Heart left ventricle (tissue), 16 donors: ENCODE measurements at places on chromosomes 16 and 17.
A peak's percentile ranks its signal among the peaks of the same experiment; 100 is the strongest.

DNA sequence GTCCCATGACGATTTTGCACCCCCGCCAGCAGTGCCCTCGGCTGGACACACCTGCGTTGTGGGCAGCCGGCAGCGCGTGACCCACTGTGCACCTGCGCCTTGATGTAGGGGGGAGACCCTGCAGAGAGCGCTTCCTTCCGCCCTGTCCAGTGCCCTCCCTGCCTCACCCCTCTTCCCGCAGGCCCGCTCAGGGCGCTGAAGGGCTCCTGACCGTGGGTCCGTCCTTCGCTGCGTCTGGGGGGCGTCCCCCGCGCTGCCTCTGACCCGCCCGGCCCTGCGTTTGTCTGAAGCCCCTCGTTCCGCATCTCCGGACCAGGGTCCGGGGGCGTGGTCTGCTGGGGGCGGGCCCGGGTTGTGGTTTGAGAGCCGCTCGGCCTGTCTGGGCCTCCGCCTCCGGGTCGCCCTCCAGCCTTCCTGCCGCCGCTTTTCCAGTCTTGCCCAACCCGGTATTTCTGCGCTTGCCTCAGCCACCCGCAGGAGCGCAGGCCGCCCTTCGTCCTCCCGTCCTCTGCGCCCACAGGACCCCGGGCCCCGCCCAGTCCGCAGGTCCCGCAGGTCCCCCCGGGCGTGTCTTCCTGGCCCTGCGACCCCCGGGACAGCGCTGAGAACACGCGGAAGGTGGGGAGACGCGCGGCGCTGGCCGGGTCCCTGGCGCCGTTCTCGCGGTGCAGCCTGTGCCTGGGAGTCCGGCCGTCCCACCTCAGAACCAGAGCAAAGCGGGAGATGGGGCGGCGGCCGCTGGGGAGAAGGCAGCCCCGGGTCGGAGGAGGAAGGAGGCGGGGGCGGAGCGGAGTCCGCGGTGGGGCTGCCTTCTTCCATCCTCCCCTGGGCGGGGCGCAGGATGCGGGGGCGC is 4.0 kb upstream of the IL17C start:
- peak; percentile 58 for DNase-seq

DNA sequence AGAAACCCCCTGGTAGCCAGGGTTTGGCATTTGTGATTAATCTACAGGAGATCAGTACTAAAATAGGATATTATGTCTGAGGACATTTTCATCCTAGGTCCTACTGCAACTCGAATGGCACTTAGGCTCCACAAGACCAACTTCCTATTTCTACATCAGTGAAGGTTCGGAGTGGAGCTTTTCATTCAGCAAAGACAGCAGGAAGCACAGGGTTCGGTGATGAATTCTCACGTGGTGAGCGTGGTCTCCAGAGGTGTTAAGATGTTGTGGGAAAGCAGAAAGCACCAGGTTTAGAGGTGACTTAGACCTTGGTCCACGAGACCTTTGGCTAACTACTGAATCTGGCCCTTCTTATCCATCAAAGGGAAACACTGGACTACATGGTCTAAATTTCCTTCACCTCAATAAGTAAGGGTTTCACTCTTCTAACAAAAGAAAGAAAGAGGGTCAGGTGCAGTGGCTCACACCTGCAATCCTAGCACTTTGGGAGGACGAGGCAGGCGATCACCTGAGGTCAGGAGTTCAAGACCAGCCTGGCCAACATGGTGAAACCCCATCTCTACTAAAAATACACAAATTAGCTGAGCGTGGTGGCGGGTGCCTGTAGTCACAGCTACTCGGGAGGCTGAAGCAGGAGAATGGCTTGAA is 13.9 kb upstream of the HELZ start:
- DNase-seq: no peak

DNA sequence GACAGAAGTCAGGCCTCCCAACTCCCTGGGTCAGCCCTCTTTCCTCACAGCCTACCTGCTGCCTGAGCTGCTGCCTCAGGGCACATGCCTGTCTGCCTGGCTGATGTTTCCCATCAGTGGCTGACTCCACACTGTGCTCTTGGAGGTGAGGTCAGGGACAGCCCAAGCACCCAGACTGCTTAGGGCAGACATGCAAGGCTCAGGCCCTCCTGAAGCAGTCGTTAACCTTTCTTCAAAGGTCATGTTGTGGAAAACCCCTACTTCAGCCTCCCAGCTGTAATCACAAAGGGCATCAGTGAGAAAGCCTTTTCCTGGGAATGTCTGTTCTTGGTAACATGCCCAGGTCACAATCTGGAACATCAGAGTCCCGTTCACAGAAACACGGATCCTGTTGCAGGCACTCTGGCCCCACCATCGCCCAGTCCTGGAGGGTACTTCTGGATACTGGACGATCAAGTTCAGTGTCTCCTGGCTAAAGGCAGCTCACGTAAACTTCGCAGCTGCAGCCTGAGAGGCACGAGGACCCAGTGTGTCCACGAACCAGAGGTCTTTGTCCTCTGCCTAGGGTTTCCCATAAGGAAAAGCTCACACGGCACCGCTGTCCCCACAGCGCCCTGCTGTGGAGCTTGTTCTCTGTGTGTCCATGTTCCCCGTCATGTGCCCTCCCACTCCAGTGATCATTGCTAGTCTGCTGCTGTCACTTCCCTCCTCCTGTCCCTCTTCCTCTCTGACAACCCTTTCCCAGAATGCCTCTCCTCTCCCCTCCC is 54.9 kb downstream of the GNAO1 start:
- DNase-seq: no peak

- DNase-seq: peak; percentile 47
These were observed 7.5 kb downstream of the C16orf90 start for GRCh38 chr16:3487521-3488410.

DNA sequence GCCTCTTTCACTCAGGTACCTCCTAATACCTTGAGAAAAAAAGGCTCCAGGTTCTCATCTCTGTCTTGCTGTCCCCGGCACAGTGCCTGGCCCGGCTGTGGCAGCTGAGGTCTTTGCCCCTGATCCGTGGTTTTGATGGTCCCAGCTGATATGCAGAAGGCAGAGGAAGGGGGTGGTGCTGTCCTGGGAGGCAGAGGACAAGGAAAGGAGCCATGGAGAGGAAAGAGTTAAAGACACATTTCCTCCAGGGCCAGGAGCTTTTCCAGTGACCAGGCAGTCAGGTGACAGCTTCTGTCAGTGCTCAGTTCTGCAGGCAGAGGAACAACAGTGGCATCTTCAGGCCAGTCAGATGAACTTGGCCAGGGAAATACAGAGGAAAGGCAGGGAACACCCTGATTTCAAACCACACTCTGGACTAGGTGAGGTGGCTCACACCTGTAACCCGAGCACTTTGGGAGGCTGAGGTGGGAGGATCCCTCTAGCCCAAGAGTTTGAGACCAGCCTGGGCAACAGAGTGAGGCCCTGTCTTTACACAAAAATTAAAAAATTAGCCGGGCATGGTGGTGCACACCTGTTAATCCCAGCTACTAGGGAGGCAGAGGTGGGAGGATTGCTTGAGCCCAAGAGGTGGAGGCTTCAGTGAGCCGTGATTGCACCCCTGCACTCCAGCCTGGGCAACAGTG is 3.3 kb upstream of the COG1 start:
- no peak for DNase-seq

GRCh38 chr17:60351012-60351695 is 40.8 kb downstream of the USP32 start:
- no peak for DNase-seq

GRCh38 chr16:88821168-88821850 is 9.6 kb upstream of the APRT start:
- DNase-seq: no peak

DNA sequence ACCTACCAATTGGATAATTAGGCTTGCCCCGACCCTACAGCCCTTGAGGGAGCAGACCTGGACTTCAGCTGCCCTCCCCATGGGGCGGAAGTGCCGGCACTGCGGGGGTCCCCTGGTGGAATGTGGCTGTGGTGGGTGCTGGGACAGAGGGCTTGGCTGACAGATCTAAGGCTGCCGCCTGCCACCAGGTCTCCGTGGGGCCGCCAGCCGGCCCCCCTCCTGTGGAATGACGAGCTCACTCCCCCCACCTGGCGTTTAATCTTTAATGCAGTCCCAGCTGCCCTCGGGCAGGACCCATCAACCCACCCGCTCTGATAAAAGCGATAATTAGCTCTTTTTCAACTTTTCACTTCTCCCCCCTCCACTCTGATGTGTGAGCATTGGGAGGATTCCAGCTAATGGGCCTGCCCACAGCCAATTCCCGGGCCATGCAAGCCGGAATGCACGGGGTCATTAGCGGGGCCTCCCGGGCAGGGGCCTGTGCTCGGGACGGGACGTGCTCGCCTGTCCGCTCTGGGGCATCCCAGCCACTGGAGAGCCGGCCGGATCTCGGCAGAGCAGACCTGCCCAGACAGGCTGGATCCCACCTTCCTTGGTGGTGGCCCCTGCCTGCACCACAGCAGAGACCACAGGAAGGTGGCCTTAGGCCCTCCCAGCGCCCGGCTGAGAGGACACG is 28.3 kb upstream of the GOSR2 start:
- DNase-seq: peak; percentile 29

- DNase-seq: no peak
These were observed 1.9 kb downstream of the XAF1 start for GRCh38 chr17:6757747-6758146.

- peak; percentile 45 for DNase-seq
These were observed 13.6 kb downstream of the USP36 start for GRCh38 chr17:78826836-78827509.

DNA sequence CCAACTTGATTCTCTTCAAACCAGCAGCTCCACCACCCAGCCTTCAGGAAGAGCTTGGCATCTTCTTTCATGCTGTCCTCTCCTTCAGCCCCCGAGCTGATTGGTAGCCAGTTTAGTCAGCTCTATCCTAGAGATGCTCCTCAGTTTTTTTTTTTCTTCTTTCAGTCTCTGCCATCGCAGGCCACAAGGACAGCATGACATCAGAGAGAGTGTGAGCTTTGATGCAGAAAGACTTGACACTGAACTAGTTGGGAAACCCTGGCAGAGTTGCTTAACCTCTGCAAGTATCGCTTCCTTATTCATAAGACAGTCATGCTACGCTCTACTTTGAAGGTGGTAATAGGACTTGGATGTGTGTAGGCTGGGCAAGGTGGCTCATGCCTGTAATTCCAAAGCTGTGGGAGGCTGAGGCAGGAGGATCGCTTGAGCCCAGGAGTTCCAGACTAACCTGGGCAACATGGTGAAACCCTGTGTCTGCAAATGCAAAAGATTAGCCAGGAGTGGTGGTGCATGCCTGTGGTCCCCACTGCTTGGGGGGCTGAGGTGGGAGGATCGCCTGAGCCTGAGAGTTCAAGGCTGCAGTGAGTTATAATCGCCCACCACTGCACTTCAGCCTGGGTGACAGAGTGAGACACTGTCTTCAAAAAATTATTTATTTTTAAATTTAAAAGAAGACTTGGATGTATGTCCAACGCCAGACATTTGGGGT is 2.6 kb downstream of the CD300LB start:
- peak; percentile 28 for DNase-seq

- DNase-seq: no peak
These were observed 4.3 kb upstream of the PDF start for GRCh38 chr16:69334696-69335095.

DNA sequence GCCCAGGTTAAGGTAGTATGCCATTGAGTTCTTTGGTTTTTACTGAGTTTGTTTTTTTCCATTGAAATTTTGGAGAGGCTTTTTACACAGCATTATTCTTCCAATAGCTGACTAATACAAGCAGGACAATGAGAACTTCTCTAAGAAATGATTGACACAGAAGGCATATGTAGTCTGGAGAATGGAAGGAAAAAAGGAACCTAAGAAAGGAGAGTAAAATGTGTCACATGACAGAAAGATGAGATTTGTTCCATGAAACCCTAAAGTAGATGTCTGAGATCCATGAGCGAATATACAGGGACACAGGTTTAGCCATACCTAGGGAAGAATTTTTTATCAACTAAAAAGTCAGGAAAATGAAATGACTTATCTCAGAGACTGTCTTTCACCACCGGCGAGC is 80.7 kb downstream of the AKAP1 start:
- no peak for DNase-seq

DNA sequence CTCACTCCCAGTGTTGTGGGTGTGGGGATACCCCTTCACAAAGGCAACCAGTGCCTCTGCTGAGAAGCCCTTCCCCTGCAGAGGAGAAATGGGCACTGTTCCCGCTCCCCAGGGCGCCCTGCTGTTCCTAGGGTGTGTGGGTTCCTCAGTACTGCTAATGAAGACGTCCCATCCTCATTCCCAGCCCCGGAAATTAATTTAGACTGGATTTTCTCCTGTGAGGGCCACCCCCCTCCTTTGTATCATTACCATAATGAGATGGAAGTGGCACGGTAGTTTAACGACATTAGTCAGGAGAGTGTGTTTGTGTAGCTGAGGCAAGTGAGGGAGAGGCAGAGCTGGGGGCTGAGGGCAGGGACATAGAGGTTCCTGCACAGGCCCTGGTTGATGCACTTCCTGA is 53.2 kb downstream of the PIPOX start:
- no peak for DNase-seq

DNA sequence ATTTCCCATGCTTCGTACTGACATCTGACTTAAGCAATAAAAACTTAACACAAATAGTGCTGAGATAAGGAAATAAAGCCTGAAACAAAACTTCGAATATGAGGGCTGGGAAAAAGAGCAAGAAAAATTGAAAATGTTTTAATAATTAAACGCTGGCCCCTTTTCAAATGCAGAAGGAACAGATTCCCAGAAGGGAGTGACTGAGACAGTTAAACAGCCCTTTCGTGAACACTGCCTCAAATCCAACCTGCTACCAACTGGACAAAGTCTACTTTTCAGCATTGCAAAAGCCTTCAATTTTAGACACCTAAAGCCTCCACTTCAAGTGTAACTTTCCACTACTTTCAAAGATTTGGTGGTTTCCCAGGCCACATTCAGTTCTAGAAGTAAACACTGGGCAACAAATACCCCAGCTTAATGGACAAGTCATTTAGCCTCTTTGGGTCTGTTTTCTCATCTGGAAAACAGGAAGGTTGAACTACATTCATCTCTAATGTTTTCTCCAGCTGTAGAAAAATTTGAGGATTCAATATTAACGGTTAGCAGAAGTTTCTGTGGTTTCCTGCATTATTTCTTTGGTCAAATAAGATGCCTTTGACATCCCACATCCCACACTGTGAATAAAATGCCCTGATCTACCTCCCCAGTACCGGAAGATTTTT is 11.8 kb downstream of the RFFL start:
- no peak for DNase-seq

- no peak for DNase-seq
These were observed 43.8 kb downstream of the C16orf82 start for GRCh38 chr16:27110524-27110896.

GRCh38 chr17:18037486-18037885 is 1.5 kb downstream of the ATPAF2 start:
- DNase-seq: no peak

- no peak for DNase-seq
These were observed 26.8 kb downstream of the MPP2 start for GRCh38 chr17:43880420-43880991.
